ENCODE measurements at places on chromosomes 1 and 21.

DNA sequence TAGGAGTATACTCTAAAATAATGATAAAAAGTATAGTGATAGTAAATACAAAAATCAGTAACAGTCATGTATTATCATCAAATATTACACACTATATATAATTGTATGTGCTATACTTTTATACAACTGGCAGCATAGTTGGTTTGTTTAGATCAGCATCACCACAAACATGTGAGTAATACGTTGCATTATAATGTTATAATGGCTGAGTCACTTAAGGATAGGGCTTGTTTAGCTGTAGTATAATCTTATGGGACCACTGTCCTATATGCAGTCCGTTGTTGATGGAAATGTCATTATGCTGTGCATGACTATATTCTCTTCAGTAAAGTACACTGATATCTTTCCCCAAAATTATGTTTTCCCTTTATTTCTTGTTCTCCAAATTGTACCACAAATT is 92.8 kb downstream of the LYPLAL1 start:
- no peak for DNase-seq

DNA sequence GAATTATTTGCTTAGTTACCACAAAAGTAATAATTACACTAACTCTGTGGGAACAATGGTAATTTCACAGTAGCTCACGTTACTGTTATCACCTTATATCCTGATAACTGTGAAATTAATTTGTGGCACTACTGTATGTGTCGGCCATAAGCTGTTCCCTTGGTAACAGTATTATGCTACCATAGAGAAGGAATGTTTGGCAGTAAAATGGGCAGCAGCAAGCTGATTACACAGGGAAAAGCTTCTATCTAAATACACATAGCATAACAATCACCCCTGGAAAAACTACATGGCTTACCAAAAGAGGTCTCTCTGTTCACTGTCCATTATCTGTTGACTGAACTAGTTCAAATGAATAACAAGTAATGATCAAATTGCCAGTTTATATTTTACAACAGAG is 124.1 kb downstream of the DPYD start:
- DNase-seq, result no peak

DNA sequence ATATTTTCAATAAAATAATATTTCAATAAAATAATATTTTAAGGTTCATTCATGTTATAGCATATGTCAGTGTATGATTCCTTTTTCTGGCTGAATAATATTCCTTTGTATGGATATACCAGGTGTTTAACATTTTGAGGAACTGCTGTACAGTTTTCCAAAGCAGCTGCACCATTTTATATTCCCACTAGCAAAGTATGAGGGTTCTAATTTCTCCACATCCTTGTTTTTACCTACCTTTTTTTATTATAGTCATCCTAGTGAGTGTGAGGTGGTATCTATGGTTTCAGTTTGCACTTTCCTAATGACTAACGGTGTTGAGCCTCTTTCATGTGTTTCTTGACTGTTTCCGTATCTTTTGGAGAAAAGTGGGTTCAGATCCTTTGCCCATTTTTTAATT is 5.2 kb downstream of the DEGS1 start:
- DNase-seq, result no peak

DNA sequence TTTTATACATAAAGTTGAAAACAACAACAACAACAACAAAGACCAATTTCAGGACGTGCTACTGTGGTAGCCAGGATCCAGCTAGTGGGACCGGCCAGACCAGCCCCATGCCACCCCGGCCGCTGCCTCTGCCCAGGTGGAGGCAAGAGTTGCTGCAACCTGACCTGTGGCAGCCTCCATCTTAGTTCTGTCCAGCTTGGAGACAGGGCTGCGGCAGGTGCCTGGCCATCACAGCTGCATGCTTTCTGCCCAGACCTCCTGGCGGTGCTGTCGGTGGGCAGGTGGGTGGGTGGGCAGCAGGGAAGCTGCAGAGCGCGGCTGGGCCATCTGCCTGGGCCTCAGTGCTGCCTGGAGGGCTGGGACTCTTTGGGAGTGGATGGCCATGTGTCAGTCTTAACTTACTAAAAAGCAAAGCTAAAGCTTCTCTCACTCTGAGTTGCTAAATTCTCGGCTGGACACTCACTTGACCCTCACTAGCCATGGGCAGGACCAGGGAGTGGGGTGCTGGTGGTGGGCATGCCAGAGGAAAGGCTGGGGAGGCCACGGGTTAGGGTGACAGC is 38.6 kb downstream of the KIAA1614 start:
- DNase-seq, result no peak

- no peak for DNase-seq
These were observed 61.7 kb downstream of the ITSN1 start for GRCh38 chr21:33703750-33704606.

Data from stimulated activated CD8-positive, alpha-beta memory T cell treated with anti-CD3 and anti-CD28 coated beads, Interleukin-15, amount 100 ng/mL, for 4 hours (primary cell).